Stimulated activated CD8-positive, alpha-beta memory T cell treated with anti-CD3 and anti-CD28 coated beads, Interleukin-2, amount 100 ng/mL, for 1 hour (primary cell): ENCODE measurements at places on chromosomes 2 and 18.

- no peak for DNase-seq
Measured at GRCh38 chr2:61268249-61268648, 106.3 kb downstream of the C2orf74 start.

DNA sequence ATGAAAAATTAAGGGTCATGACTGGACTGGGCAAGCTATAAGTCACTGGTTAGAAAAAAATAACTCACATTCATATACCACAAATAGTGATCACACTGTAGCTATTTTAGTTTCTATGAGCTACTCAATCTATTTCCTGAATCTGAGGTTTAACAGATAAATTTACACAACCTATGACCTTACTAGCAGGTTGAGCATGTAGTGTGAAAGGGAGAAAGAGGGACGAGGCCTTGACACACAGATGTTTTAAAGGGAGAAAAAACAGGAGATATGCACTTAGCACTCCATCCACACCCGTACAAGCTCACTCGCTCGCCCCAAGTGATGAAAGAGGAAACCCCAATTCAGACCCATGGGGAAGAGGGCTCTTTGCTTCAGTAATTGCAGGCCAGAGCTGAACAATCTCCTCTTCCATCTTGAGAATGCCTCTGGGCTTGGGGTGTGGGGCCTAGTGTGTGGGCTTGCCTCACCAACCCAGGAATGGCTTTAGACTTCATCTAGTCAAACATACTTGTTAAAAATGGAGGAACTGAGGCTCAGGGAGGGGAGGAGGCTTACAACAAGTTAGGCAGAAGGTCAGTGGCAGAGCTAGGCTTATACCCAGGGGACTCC lies 10.7 kb downstream of the CYRIA start:
- DNase-seq, result no peak

- DNase-seq, result no peak
Measured at GRCh38 chr18:57431002-57431382, 4.2 kb upstream of the ONECUT2 start.

GRCh38 chr2:126672980-126673605 lies 17.1 kb downstream of the GYPC start:
- no peak for DNase-seq

- no peak for DNase-seq
Measured at GRCh38 chr18:48942554-48943261, 8.1 kb downstream of the SMAD7 start.

DNA sequence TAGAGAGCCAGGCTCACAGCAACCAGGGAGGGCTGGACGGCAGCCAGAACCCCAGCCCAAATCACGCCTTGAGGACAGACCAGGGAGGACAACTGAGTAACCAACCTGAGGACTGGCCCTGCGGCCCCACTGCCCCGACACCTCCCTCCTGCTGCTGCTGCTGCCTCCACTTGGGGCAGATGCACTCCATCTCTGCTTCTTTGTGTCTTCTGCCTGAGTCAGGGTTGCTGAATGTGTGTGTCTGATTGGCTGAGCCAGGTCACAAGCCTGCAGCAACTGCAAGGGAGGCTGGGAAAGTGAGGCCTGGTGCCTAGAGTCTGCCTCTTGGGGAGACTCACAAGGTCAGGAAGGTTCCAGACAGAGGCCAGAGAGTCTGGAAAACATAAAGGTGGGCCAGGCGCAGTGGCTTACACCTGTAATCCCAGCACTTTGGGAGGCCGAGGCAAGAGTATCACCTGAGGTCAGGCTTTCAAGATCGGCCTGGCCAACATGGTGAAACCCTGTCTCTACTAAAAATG lies 83.4 kb downstream of the ZFP36L2 start:
- DNase-seq, result no peak

- DNase-seq, result no peak
Measured at GRCh38 chr2:42567806-42568400, 529 bp upstream of the MTA3 start.

DNA sequence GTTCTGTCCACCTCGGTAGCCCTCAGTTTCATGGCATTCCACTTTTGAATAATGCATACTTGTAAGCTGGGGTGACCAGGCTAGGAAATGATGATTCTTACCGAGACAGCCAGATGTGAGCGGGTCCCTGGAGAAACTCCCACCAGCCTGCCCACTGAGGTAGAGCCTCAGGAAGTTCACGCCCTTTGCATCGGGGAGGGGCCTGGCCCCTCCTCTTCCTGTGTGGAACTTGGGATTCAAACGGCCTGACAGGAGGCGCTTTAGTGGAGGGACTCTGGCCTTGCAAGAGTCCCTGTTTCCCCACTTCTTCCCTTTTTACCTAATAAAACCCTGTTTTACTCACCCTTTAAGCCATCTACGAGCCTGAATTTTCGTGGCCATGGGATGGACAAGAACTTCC lies 44.6 kb downstream of the MRO start:
- no peak for DNase-seq
